ENCODE measurements at places on chromosomes 5 and 9. TPM values are rescaled to one million over a fixed set of nuclear protein-coding genes. Genes with fewer than 3 reads are reported as not detected.

DNA sequence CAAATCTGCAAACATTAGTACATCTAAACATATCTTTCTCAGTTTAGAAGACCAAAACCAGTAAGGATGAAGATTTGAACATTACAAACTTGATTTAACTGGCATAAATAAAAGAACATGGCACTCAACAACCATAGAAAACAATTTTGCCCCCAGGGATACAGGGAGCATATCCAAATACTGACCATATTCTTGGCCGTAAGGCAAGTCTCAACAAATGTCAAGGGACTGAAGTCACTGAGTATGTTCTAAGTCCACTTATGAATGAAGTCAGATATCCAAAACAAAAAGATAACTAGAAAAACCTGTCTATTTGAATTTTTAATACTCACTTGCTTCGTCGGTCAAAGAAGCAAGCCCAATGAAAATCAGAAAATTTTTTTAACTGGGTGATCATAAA lies 14.1 kb downstream of the FEM1C start:
- H3K27ac ChIP-seq, result no peak overlapping the region
- peak overlapping the region; percentile 3 for H3K4me3 ChIP-seq
- no peak for DNase-seq
- H3K4me1 ChIP-seq, result peaks cover 4% of the 10 kb centered on the region

The PCDHA12 gene
- total RNA-seq, result 0.50 TPM

- H3K27me3 ChIP-seq, result no peaks in the 10 kb centered on the region
- no peak overlapping the region for H3K4me3 ChIP-seq
- no peaks in the 10 kb centered on the region for H3K36me3 ChIP-seq
- no peak overlapping the region for H3K27ac ChIP-seq
Measured at GRCh38 chr5:119631660-119632059, 2.3 kb downstream of the FAM170A start.

- no peak overlapping the region for H3K27ac ChIP-seq
- no peaks in the 10 kb centered on the region for H3K27me3 ChIP-seq
- H3K4me1 ChIP-seq, result no peaks in the 10 kb centered on the region
- H3K4me3 ChIP-seq, result no peak overlapping the region
- no peak for DNase-seq
Measured at GRCh38 chr9:136732444-136733178, 10.1 kb downstream of the LCN10 start.

Data from fibroblast of lung (primary cell).